ENCODE measurements at places on chromosomes 13 and 19. TPM values are rescaled to one million over a fixed set of nuclear protein-coding genes. Genes with fewer than 3 reads are reported as not detected.

TMIGD2 gene
- not detected for total RNA-seq

GPC5 gene
- 0.30 TPM for total RNA-seq

LRRC8E gene
- 5.9 TPM for total RNA-seq

GPI gene
- total RNA-seq, result 348 TPM

All from smooth muscle cell of the umbilical artery (primary cell).